ENCODE measurements at places on chromosomes 6 and 20.

DNA sequence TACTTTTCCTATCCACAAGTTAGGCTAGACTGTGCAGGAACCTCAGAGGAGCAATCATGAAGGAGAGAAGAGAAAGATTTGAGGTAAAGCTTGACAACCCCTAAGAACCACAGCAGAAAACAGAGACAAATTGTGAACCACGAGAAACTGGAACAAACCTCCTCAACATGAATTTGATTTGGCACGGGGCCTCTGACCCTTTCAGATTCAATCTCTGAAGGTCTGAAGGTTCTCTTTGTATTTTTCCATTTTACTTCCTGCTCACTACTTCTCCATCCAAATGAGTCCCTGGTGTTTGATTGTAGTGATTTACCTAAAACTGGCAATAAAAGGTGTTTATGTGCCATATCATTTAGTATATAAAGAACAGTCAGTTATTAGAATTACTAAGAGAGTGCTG lies 126.1 kb upstream of the STXBP5 start:
- DNase-seq, result no peak

- DNase-seq, result no peak
Measured at GRCh38 chr6:129539032-129539431, 170.9 kb downstream of the ARHGAP18 start.

GRCh38 chr20:25090492-25091429 lies 8.8 kb upstream of the VSX1 start:
- no peak for DNase-seq

- DNase-seq, result no peak
Measured at GRCh38 chr6:159061805-159062563, 17.2 kb upstream of the TAGAP start.

DNA sequence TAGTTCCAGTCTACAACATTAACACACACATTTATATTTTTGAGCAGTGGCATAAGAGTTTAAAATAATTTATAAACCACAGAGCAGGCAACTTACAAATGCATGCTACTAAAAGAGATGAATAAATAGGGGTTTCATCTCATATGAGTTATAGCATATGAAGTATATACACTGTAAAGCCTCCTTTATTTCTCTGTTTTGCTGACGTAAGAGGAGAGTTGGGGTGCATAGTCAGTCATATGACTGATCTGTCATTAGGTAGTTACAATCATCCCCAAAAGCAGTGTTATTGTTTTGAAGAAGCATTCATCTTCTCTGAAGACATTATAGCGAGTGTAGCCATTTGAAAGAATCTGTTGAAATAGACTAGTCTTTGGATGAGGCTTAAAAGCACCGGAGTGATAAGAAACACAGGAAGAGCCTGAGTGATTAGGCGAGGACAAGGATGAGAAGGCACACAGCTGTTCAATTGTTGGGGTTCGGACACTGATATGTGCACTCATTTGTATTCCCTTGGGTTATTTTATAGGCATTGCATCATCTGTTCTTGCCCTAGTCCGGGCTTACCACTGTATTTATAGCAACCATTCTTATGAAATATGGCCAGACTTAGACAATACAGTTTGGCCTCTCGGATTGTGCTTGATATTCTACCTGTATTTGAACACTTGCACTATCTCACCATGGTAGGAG lies 325.7 kb downstream of the SAMD5 start:
- no peak for DNase-seq

GRCh38 chr6:48743738-48744137 lies 632.7 kb upstream of the PTCHD4 start:
- DNase-seq, result no peak

DNA sequence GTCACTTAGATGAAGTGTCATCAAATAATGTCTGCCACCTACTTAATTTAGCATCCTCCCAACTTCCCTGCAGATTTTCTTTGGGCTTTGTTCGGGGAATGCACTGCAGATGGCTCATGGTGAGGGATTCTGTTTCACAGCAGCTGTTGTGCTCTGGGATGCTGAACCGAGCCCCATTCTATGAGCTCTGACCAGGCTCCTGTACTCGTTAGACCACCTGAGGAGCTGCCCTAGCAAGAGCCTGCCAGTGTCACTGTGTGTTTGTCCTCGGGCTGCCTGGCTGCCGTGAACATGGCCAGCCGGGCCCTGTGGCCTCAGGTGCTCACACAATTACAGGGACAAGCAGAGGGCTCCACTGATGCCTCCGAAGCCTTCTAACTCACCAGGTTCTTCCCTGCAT lies 238.8 kb upstream of the ECI2 start:
- no peak for DNase-seq

DNA sequence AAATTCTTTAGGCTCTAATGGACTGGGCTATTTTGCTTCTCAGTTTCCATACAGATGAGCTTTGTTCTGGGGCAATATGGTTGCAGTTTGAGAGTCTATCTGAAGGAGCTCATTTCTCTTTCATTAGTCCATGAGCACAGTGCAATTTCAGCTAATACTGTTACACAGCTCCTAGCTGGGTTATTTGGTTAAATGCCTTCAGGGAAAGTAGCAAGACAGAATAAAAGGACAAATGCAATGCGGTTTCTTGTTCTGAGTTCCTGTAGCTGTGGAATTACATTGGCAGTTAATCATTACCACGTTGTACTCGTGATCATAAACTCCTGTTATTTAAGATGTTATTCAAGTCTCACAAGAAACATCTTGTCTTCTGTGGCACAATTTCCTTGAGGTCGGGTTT lies 127.7 kb downstream of the BFSP1 start:
- no peak for DNase-seq

DNA sequence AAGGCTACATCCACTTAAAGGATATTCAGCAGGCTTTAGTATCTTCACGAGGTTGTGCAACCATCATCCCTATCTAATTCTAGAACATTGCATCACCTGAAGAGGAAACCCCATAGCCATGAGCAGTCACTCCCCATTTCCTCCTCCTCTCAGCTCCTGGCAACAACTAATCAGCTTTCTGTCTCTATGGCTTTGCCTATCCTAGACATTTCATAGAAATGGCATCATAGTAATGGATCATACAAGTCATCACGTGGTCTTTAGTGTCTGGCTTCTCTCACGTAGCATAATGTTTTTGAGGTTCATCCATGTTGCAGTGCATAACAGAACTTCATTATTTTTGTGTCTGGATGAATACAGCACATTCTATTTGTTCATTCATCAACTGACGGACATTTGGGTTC lies 20.5 kb downstream of the SNAI1 start:
- no peak for DNase-seq

DNA sequence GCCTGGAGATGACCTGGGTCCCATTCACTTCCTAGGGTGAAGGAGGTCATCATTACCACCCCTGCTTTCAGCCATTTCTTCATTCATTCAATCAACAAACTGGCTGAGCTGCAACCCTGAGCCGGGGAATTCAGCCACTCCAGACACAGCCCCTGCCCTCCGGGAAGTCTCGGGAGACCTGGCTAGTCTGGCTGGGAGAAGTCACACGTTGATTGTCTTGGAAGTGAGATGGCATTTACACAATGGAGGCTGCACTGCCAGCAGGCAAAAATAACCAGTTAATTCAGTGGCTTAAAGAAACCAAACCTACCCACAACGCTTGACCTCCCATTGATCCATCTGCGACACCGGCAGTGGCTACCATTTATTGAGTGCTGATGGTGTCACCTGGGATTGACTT lies 2.0 kb upstream of the PMEPA1 start:
- no peak for DNase-seq

GRCh38 chr20:61919239-61919638 lies 146.4 kb downstream of the TAF4 start:
- DNase-seq, result no peak

DNA sequence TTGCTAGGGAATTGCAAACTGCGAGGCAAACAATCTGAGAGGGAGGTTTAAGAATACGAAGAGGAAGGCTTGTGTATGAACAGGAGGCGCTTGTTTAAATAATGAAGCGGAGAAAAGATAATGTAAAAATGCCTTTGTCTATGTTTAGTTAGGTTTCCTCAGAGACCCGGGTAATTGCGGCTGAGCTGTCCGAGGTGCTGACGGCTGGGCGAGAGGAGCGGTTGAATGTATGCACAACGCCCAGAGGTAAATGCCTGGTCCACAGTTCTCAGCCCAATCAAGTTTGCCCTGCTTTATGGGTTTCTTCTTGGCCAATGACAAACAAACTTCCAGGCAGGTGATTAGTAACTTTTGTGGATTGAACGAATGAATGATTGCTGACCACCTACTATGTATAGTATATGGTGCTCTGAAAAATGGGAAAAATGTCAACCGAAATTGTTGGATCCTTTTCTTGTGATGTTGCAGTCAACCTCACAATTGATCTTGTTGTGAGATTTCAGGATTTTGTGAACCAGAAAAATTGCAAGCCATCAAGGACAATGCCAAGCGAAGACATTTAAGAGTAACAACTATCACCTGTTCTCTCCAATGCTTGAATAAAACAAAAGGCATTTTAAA lies 38.3 kb upstream of the SLC32A1 start:
- DNase-seq, result no peak

- DNase-seq, result no peak
Measured at GRCh38 chr20:16057651-16058050, 515.6 kb downstream of the KIF16B start.

DNA sequence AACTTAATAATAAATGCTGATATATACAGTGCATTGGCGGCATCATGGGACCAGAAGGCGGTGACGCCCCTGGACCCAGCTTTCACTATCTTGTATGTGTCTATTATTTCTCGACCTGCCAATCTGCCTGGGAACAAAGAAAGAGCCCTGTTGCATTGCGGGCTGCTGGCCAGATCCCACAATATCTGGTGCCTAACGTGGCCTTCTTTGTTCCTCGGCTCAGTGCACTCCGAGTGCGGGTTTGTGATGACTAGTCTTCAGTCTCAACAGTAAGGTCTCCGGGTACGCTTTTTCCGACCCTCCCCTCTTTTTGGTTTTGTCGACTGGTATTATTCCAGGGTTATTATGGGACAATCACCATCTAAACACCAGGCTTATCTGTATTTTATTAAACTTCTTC lies 291.5 kb downstream of the TBC1D32 start:
- no peak for DNase-seq

GRCh38 chr6:17907406-17908229 lies 79.8 kb downstream of the KIF13A start:
- no peak for DNase-seq

DNA sequence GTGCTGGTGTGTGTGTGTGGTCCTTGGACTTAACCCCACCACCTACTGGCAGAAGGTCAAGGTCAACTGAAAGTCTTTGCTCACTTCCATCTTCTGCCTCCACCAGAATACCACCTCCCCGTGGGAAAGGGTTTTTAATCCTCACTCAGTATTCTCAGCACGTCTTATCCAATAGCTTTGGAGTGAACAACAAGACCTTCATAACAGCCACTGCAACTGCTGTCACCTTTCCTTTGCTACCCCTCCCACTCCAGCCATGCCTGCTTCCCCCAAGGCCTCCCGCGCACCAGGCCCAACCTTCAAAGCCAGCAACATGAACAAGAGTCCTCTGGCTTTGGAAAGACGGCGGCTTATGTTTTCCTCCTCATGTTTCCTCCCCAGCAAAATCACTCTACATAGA lies 787 bp upstream of the BTN2A2 start:
- DNase-seq, result no peak

GRCh38 chr6:68635706-68636513 lies 828 bp downstream of the ADGRB3 start:
- no peak for DNase-seq

- no peak for DNase-seq
Measured at GRCh38 chr20:62938105-62938888, at the start of gene GID8. TSS of gene GID8 (plus strand) at chr20:62938147. CDS start at chr20:62941503, 3,356 bp downstream.

- DNase-seq, result no peak
Measured at GRCh38 chr6:146273490-146273889, 244.6 kb downstream of the GRM1 start.

DNA sequence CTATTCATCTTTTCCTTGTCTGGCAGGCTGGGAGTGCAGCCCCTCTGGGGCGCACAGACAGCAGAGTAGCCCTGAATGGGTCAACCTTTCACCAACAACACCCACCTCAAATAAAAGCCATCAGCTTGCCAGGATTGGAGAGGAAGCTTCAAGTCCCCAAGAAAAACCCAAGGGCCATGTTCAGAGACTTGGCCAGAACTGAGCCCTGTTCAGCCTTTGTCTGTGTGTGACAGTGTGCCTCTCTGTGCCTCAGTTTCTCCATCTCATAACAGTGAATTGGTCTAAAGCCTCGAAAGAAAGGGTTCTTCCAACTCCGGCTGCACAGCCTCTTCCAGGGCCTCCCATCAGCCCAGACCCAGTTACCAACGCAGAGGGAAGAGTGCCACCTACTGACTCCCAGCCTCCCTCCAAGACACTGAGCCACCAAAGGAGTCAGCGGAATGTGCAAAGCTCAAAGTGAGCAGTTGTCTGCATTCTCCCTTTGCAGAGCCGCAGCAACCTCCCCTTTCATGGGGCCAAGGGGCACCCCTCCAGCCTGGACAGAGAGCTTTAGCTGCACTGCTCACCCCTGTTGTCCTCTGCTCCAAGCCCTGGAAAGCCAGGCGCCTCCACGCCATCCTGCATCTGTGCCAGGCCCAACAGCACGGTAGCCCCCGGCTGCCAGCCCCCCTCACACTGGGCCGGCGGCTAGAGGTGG lies 82.7 kb upstream of the TOP1 start:
- no peak for DNase-seq

- no peak for DNase-seq
Measured at GRCh38 chr20:18223409-18223808, 64.9 kb upstream of the ZNF133 start.

DNA sequence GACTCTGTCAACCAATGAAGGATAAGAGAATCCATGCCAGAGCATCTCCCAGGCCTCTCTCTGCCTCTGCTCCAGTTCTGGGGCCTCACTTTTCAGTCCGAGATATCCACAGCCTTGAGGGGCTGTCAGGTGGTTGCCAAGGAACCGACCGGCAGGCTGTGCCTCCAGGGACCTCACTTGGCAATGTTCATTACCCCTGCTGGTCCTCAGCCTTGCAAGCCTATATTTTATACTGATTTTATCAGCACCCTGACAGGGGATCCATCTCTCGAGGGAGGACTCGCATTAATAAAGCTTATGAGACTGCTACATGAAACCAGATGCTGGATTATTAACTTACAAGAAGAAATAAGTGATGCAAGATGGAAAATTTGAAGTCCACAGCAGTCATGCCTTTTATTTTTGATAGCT lies 39.9 kb downstream of the TMC2 start:
- DNase-seq, result no peak

GRCh38 chr6:38634518-38634917 lies 5.2 kb downstream of the BTBD9 start:
- no peak for DNase-seq
